ENCODE measurements at places on chromosomes 5 and 9.

GRCh38 chr9:127796225-127796813 is 6.4 kb upstream of the FPGS start:
- DNase-seq: peak; percentile 28

DNA sequence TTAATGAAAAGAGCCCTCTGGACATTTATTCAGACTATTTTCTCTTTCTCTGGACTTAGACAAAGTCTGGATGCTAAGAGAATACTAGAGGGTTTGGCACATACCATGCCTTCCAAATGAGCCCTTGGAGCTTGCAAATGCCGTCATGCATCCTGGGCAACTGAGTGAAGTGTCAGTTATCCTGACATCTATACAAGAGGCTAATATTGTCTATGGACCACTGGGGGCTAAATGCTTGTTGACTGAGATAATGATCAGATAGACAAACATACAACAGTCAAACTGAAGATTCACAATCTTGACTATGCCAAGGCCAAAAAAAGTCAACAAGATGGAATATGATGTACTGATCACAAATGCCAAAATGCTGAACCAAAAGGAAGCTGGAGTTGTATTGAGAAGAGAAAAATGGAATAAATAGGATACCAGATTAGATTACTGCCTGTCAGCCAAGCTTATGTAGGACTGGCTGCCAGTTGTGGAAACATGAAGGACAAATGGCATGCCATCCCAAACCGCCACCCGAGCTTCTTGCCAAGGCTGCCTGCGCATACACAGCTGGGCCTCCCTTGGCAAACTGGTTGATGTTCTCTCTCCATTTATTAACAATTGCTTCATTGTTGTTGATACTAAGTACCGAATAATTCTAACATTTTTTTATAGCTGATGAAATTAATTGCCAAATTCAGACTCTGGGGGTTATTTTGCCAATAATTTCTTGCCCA is 240.1 kb upstream of the GRAMD2B start:
- no peak for DNase-seq

- no peak for DNase-seq
Observed at GRCh38 chr9:134925011-134925511, 7.3 kb upstream of the FCN1 start.

GRCh38 chr5:68339921-68340321 is 124.4 kb downstream of the PIK3R1 start:
- no peak for DNase-seq

- peak; percentile 32 for DNase-seq
Observed at GRCh38 chr5:33379757-33380156, 61.0 kb upstream of the TARS1 start.

- DNase-seq: no peak
Observed at GRCh38 chr5:138926257-138926656, 51.1 kb upstream of the LRRTM2 start.

DNA sequence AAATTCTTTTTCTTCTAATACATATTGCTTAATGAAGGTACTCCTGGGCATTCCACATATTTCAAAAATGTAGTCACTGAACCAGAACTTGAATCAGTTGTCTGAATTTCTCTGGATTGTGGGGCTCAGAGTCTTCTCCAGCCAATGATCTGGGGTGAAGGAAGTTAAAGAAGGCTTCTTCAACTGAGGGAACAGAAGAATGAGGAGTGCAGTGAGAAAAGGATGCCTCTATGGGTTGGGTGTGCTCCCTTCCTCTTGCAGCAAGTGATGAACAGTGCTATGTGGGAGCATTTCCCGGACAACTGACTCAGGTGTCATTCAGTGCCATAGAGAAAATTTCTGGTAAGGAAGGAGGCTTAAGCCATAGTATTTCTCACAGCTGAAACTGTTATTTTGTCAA is 7.9 kb downstream of the LNPEP start:
- no peak for DNase-seq

GRCh38 chr5:54944364-54944763 is 41.0 kb downstream of the ESM1 start:
- DNase-seq: peak; percentile 51

- DNase-seq: no peak
Observed at GRCh38 chr9:132578367-132578932, 4.0 kb upstream of the BARHL1 start.

GRCh38 chr9:99621040-99621439 is 200.6 kb upstream of the NR4A3 start:
- no peak for DNase-seq

- peak; percentile 91 for DNase-seq
Observed at GRCh38 chr5:116454417-116454927, 120.2 kb downstream of the SEMA6A start.

GRCh38 chr9:27835746-27836145 is 262.5 kb upstream of the C9orf72 start:
- no peak for DNase-seq

DNA sequence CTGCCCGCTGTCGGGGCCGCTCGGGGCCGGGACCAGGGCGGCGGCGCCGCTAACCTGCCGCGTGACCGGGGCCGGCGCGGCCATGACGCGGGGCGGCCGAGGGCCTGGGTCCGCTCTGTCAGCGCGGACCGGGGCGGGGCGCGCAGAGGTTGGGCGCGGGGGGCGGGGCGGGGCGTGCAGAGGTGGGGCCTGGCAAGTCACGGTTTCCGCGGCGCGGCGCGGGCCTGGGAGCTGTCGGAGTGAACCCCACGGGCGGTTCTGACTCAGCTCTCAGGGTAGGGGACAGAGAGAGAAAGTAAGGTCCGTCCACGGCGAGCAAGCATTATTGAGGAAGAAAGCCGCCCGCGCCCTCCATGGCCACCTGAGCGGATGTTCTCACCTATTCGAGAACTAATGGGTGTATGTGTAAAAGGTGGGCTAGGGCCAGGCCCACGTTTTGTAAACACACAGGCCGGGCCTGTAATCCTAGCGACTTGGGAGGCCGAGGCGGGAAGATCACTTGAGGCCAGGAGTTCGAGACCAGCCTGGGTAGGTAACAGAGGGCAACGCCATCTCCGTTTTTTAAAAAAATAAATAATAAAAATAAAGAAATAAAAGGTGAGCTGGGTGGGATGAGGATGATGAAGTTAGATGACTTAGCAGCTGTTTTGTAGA is at the start of gene PRXL2C:
TSS of gene PRXL2C (minus strand) at position 120 of the 654 bp plus-strand sequence. CDS start at position 84, 36 bp downstream.
- peak; percentile 79 for DNase-seq

GRCh38 chr5:180599590-180599914 is 8.3 kb upstream of the SCGB3A1 start:
- DNase-seq: no peak

- peak; percentile 56 for DNase-seq
Observed at GRCh38 chr9:111944241-111944866, 47.7 kb downstream of the UGCG start.
